ENCODE measurements at places on chromosomes 4 and X.

DNA sequence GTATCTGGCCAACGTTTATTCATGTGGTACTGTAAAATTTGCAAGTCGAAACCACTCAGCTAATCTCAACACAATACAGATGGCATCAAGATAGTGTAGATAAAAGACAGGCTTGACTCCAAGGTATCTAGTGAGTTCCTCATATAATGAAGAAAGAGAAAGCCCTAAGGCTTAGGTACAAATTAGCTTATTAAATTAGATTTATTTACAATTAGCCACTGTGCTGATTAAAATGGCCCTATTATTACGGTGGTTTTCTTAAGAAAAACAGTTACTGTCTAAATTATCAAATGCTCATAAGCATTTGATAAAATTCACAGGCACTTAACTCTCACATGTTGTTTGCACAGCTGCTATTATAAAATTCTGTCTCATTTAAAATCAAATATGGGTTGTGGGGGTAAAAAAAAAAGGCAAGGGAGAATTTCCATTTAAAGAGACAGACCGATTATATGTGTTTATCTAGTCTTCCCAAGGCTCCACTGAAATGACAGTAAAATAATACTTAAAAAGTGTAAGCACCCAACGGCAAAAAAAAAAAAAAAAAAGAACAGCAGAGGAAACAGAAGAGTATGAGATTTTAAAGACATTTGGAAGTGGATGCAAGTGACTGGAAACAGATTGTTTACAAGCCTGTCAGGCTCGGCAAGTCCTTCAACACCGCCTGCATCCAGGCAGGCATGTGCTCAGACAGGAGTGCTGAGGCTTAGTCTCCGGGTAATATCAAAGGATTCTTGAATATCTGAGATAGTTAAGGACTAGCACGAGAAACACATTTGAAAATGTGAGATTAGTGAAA lies 55.1 kb downstream of the FAM13A start:
- DNase-seq, result no peak

- DNase-seq, result no peak
These were observed 166.2 kb upstream of the FGF13 start for GRCh38 chrX:138877746-138878145.

DNA sequence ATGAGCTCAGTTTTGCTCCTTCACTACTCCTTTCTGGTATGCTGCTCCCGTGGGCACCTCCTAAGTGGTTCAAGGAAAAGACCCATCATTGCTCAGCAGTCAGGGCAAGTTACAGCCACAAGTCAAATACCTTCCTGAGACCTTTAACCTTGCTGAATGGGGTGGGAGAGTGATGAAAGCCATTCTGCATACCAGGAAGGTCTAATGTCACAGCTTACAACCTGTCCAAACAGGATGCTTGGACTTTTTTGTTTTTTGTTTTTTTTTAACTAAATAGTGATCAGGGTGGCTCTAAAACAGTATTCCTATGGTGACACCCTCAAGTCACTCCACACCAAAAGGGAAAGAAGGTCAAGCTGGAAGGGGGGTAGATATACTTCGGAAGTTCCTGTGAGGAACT lies 93.1 kb downstream of the GPC3 start:
- DNase-seq, result peak; percentile 61

DNA sequence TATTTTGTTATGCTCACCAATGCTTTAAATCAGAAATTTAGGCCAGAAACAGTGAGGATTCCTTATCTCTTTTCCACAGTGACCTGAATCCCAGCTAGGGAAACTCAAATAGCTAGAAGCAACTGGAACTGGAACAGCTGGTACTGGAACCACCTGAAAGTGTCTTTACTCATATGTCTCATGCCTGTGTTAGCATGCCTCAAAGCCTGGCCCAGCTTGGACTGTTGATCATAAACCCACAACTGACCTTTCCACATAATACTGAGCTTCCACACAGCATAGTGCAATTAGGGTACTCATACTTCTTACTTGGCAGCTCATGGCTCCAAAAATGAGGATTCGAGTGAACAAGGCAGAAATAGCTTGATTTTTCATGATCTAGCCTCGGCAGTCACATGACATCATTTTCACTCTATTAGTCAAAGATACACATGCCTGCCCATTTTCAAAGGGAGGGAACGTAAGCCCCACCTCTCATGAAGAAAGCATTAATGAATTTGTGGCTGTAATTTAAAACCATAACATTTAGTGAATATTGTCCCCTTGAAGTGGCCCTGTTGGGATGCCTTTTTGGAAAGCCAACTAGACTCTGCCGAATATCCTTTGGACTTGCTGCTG lies 80.8 kb upstream of the ACSL1 start:
- no peak for DNase-seq

DNA sequence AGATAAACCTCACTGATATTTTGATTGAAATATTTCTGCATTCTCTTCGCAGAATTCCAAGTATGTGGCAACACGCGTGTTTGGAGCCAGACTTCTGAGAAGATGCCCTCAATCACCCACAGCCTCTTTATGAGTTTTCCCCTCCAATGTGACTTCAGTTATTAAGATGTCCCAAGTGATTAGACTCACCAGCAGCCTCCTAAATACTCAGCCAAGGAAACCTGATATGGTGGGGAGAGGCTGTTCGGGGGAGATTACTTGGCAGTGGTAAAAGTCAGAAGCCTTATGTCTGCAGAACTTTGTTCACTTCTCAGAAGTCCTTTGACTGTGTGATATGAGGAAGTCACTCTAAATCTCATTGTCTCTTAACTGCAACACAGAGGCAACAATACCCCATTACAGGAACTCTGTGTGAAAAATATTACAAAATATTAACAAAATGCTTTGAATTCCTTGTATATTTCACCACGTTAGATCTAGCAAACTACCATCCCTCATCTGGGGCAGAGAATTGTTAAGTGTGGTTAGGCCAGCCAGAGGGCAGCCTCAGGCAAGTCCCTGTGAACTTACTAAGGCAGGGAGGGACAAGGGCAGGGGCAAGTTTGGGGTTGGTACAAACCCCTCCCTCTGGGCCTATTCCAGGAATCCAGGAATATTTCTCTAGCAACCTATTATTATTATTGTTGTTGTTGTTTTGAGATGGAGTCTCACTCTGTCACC lies 151.4 kb upstream of the USP9X start:
- DNase-seq, result no peak

GRCh38 chr4:48938831-48939230 lies 32.3 kb upstream of the OCIAD2 start:
- DNase-seq, result no peak

DNA sequence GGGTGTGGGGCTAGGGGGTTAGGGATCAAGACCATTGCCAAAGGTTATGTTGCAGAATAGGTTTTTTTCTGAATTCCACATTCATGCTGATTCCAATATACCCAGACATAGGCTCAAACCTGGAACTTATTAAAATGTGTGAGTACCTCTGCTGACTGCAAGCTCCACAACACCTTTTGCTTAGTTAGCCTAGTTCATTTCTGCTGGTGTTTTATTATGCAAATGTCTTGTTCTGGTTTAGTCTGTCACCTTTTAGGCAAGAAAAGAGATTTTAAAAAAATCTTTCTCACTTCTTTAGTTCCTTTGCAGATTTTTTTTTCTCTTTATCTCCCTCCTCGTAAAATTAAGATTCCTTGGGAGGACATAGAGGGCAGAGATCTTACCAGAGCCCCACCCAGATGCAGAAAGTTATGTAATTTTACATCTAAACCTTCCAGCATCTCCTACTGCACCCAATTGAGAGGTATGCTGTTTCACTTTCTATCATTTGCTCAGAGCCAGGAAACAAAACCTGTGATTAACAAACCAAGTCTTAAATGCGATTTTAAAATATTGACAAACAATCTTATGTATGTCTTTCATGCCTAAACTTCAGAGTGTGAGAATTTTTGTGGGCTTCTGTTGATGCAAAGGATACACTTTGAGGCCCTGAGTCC lies 190.7 kb upstream of the CLNK start:
- DNase-seq, result no peak

Measured in G401 (cell line).